Hematopoietic multipotent progenitor cell treated with erythropoietin and hydrocortisone succinate and interleukin-3 and kit ligand, for 8 days (in vitro differentiated cells): ENCODE measurements at places on chromosomes 11 and 22.

GRCh38 chr22:48577014-48577690 is 1250.5 kb downstream of the BRD1 start:
- no peak for DNase-seq

DNA sequence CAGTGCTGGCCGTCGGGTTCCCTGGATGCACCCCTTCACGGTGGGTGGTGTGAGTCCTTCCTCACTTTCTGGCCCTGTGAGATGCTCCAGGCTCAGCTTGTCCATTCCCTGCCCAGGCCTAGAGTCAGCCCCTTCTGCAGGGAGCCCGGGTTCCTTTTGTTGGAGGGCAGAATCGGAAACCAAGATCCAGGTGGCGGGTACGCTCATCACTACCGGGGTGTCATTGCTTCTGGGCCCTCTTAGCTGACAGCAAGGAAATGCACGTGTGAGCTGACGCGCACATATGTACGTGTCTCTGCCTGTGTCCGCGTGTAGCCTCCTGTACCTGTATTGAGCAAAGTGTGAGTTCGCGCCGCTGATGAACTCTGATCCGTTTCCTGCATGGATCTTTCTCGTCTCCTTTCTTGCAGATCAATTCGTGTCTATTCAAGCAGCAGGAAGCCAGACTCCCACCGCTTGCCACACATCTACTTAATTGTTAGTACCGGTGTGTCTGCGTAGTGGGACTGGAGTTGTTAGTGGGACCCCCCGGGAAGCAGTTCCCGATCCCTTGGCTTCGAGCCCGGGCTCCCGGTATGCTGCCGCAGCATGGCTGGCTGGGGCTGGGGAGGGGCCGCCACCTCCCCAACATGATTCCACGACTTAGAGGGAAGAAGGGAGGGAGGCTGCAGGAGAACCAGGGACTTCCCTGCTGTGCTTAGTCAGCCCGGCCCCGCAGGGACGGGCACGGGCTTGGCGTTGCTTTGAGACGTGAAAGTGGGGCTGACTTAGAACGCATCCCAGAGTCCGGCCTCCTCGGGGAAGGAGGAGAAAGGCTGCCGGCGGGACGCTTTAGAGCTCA is 35.9 kb upstream of the GRAMD4 start:
- DNase-seq = no peak

DNA sequence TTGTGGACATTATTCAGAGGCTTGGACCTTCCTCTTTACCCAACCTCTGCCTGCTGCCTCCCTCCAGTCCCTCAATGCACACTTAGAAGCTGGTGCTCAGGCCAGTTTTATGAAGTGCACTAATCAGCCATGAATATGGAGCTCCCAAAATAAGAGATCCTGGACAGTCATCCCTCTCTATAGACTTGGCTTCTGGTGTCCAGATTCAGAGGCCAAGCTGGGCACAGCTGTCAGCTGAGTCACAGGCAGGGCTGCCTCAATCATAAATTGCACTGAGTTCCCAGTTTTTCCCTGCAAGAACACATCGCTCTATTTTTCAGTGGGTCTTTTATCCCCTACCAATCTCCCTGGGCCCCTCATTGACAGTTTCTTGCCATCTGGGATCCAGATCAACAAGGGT is 161.7 kb upstream of the CADM1 start:
- DNase-seq = no peak

DNA sequence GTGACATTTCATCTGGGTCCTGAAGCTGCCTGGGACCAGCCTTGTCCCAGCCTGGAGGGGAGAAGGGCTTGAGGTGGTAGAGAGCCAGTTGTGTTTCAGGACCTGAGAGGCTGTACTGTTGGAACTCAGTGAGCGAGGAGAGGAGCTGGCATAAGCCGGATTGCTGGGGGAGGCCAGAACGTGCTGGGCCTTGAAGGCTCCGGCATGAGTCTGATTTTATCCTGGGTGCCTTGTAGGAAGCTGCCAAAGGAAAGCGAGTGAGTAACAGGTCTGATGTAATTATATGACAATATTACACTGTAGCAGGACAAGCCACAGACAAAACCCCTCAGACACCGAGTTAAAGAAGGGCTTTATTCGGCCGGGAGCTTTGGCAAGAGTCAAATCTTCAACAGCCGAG is 17.2 kb downstream of the AP2A2 start:
- DNase-seq = no peak

DNA sequence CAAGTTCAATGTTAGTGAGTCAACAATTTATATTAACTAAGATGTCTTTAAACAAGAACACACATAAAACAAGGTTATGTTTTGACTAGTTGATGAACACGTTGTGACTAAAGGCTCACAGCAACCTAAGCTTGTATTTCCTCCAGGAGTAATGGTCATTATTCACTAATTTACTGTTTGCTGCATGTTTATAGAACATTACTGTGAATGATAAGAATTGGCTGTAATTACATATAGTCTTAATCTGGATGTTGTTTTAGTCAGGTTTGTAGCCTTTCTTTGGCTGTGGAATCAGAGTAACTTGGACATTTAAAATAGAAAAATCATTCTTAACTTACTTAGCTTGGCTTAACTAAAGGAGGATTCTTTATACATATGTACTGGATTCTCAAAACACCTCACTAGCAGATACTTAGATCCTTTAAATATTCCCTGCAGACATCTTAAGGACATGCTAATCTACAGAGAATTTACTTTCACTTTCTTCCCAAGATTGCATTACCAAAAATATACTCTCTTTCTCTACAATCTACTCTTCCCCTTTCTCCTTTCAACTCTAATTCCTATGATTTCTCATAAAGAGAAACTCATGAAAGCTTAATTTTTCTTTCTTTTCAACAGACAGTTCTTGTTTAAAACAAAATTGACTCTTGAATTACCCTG is 319.7 kb upstream of the CTSC start:
- no peak for DNase-seq

DNA sequence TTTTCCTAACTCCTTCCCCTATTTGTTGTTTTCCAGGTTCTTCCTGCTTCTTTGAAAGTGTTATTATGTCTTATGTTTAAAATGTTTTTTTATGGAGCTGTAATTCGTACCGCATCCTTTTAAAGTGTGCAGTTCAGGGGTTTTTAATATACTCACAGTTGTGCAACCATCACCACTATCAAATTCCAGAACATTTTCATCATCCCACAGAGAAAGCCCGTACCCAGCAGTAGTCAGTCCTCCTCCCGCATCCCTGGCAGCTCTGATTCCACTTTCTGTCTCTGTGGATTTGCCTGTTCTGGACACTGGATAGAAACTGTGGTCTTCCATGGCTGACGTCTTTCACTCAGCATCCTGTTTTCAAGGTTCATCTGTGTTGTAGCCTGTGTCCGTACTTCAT is 73.7 kb downstream of the JAM3 start:
- DNase-seq = no peak

DNA sequence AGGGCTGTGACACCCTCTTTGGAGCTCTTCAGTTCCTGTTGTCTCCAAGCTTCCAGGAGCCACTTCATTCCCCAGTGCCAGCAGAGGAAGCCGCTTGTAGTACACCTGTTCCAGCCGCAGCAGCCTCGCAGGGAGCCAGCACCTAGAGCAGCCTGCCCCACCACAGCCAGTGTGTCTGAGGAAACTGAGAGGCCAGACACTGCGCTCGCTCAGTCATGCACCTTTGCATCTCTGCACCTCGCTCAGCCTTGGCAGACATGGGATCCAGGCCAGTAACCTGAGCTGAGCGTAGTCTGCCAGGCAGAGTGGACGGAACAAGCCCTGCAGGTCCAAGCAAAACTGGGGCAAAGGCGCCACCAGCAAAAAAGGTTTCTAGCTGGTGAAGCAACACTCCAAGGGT is 1072.1 kb downstream of the JRKL start:
- DNase-seq = no peak

GRCh38 chr22:45879552-45879949 is 97.4 kb downstream of the WNT7B start:
- DNase-seq = no peak

- DNase-seq = no peak
These were observed 21.6 kb upstream of the SLC36A4 start for GRCh38 chr11:93219440-93219839.

DNA sequence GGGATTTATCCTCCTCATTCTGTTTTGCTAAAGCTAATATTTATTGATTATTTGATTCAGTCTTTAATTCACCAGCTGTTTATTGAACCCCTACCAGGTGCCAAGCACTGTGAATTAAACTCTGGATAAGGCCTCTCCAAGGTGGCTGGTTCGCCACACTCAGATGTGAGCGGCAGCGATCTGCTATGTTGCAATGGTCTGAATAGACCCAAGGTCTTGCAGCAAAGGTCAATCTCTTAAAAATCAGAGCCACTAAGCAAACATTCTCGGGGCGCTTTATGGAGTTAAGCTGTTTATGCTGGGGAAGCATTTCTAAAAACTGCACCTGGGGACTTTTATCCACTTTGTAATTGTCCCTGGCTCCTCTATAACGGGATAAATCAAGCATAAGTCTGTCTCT is 10.5 kb upstream of the TSPAN18 start:
- no peak for DNase-seq

GRCh38 chr11:125971618-125972017 is 25.8 kb downstream of the VSIG10L2 start:
- DNase-seq = no peak

DNA sequence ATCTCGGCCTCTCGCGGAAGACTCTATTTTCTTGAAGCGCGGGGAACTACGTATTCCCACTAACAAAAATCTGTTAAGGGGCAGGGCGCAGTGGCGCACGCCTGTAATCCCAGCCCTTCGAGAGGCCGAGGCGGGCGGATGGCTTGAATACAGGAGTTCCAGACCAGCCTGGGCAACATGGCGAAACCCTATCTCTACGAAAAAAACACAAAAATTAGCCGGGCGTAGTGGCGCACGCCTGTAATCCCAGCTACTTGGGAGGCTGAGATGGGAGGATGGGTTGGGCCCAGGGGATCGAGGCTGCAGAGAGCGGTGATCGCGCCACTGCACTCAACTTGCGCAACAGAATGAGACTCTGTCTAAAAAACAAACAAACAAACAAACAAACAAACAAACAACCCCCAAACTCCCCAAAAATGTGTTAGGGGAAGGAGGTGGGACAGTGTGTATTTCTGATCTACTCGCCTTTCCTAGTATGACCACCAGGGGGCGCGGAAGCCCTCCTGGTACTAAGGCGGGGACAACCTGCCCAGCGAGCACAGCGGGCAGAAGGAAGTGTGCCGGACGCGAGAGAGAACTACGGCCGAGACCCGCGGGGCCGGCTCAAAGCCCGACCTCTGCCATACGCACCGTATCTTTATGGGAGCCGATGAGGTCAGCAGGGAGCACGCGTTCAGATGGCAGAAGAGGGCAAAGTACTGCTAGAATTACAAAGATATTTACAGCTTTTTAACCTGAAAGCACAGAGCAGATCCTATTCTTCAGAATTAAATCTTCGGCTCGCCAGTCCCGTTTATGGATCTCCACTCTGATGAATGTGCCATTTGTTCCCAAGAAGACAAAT is 1.3 kb upstream of the STX3 start:
- peak; percentile 82 for DNase-seq

GRCh38 chr11:134252346-134253187 is 585 bp downstream of the THYN1 start:
- DNase-seq = no peak

- DNase-seq = no peak
These were observed 6.9 kb downstream of the GP1BB start for GRCh38 chr22:19730198-19730597.

DNA sequence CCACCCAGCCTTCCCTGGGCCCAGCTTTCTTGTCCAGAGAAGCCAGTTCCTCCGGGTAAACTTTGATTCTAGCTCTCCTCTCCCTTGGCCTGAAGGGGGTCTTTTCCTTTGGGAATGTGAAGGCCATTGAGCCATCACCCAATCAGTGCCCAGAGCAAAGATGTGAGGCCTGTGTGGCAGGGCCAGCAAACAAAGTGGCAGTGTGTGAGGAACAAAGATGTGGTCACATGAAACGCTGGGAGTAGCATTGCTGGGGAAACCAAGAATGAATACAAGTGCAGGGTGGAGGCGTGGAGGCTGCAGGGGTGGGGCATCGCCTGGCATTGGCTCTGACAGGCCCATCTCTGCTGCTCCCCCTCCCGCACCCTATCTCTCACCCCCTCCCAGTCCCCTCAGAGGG is 91.9 kb upstream of the BID start:
- DNase-seq = no peak
